ENCODE measurements at places on chromosomes 11 and 22.

GRCh38 chr11:80838153-80838552, 1397.3 kb upstream of the TENM4 start:
- DNase-seq: no peak

- no peak for DNase-seq
Measured at GRCh38 chr11:1947592-1948237, 583 bp downstream of the MRPL23 start.

DNA sequence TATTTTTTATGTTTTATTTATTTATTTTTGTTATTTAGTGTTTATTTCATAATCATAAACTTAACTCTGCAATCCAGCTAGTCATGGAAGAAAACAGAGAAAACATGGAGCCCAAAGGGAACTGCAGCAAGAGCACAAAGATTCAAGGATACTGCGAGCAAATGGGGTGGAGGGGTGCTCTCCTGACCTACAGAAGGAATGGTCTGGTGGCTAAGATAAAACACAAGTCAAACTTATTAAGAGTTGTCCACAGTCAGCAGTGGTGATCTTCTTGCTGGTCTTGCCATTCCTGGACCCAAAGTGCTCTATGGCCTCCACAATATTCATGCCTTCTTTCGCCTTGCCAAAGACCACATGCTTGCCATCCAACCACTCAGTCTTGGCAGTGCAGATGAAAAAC, 36.7 kb downstream of the STIM1 start:
- no peak for DNase-seq

- no peak for DNase-seq
Measured at GRCh38 chr11:57307666-57308270, 17.0 kb downstream of the TNKS1BP1 start.

DNA sequence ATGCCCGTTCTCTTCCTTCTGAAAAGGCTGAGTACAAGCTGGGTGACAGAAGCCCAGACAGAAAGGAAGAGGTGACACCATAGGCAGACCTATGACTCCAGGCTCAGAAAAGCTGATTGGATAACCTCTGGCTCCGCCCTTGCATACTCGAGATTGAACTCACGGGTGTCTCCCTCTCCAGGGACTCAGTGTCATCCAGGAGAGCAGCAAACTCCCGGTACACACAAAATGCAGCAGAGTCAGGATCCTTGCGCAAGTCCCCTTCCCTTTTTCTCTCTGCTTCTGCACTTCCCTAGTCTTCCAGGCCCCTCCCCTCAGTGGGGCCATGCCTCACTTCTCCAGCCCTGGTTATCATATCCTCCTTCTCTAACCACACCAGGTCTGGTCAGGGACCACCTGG, 9.8 kb downstream of the SCN4B start:
- no peak for DNase-seq

DNA sequence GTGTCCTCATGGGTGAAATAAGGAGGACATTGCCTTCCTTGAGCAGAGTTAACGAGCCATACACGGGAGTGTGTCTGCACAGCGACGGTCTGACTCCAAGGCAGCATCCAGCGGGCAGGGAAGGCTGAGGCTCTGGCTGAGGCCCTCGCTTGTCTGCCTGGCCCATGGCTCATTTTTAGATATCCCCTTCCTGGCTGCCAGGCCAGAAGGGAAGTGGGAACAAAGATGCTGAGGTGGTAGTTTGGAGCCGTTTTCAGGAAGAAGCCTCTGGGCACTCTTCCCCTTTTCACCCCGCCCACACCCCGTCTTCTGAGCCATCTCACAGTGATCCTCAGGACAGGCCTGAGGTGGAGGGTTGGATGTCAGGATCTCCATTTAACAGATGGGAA, 3.0 kb upstream of the SLCO2B1 start:
- no peak for DNase-seq

DNA sequence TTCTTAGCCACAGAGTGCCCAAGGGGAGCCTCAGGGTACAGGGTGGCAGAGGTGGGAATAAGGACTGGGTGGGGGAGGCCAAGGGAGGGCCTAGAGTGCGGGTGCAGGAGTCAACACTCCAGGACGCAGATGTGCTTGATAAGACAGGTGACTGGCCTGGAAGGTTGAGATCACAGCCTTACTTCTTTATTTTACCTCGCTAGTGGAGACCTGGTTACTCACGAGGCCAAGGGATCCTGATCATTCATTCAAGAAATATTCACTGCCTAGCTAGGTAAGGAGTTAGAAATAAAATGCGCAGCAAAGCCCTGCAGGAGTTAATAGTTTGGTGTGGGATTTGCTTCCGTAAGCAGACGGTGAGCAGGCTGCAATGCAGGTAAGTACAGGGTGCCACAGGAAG, 13.2 kb upstream of the PEX26 start:
- no peak for DNase-seq

DNA sequence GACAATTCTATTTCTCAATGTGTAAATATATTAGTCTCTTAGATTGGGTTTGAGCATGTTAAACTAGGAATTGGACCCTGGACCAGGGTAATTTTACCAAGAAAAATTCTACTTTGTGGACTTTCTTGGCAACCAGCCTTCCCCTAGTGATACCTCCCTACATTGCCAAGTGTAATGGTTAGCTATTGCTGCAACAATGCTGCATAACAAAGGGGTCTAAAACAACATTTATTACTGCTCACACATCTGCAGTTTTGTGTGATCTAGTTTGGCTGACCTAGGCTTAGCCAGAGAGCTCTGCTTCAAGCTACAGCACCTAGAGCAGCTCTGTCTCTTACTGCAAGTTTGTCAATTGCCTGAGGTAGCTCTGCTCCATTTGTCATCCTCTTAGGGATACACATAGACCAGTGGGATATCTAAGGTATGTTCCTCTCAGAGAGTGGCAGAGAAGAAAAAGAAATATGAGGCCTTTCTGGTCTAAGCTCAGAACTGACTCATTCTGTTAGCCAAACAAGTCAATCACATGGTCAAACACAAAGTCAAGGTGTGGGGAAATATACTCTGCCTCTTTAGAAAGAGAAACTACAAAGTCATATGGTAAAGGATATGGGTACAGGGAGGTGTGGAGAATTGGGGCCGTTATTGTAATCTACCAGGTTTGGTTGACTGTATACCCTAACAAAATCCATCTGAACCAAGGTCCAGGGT, 2.0 kb upstream of the LAYN start:
- DNase-seq: no peak

DNA sequence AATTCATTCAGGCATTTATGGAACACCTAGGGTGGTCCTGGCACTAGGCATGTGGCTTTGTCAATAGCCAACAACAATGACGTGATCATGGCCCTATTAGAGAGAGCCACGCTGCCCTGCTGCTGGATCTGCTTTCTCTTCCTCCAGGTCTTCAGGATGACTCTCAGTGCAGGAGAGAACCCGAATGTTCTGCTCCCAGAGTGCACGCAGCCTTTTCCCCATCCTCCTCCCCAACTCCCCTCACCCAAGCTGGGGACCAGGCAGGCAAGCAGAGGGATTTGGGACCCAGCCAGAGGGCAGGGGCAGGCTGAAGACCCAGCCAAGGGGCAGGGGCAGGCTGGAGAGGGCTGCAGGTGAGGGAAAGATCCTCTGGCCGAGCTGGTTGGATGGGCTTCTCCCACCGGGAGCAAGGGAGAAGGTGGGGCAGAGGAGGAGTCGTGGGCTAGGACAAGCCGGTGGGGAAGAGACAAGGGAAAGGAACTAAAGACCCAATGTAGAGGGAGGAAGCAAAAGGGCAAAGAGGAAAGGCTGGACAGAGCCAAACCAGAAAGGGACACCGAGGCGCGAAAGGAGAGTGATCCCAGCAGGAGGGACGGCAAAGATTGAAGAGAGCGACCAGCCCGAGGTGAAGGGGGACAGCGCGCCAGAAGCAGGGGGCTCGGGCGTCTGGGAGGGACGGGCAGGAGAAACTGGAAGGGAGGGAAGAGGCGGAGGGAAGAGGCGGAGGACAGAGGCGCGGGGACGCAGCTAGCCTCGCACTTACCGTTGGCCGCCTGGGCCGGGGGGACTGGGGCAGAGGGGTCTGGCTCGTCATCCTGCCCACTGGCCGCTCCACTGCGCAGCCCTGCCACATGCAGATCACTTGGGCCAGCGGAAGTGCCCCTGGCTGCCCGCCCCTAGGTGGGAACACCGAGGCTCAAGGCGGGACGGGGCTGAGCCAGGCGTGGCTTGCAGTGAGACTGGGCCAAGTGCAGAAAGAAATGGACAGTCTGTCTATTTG, at the start of gene KCTD14:
Gene KCTD14, minus strand, starts transcription at position 880 of the 1,000 bp plus-strand sequence. Its CDS starts 27 bp downstream, at position 853.
- no peak for DNase-seq

DNA sequence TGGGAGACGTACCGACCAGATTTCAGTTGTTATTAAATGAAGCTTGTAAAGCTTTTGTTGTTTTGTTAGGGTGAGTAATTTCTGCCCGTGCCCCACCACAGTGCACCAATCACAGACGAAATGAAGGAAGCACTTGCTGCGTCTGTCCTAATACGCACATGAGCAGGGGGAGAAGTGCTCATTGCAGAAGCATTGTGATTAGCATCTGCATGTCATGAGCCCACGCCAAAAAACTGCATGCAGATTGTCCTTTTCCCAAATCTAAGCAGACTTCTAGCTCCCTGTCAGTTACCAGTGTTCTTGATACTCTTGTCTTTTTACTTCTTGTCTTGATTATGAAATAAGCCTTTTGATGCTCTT, 15.5 kb downstream of the RBX1 start:
- no peak for DNase-seq

DNA sequence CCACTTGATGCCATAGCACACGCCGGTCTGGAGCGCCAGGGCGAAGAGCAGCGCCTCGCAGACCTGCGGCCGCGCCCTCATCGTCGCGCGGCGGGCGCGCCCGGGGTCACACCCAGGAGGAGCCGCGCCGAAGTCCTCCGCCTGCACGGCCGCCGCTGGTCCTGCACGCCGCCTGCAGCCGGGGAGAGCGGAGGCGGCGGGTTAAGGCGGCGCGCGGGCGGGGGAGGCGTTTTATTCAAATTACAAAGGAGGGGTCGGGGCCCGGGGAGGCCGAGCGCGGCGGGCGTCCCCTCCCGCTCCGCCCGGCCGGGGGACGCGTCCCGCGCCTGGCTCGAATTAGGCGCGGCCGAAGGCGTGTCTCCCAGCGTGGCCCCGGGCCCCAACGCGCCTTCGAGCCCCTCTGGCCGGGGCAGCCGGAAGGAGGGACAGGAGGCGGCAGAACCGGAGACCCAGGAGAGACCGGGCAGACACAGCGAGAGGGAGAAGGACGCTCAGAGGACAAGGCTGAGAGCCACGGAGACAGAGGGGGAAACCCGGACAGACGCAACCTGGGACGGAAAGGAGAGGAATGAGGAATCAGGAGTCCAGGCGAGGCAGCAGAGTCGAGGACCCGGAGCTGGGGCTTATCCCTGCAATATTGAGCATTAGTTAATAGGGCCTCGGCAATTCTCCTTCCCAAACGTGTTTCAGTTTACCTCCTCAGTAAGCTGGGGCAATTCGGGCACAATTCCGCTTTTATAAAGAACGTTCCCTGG, at the start of gene WNT11:
Gene WNT11, minus strand, starts transcription at position 176 of the 755 bp plus-strand sequence. Its CDS starts 95 bp downstream, at position 81.
- DNase-seq: no peak

- DNase-seq: no peak
Measured at GRCh38 chr11:19802773-19803293, 90.2 kb downstream of the NAV2 start.

GRCh38 chr11:73753938-73754337, 6.9 kb downstream of the RAB6A start:
- DNase-seq: no peak

GRCh38 chr11:41056892-41057569, 402.4 kb downstream of the LRRC4C start:
- DNase-seq: no peak

- no peak for DNase-seq
Measured at GRCh38 chr11:113016905-113017304, 55.7 kb downstream of the NCAM1 start.

DNA sequence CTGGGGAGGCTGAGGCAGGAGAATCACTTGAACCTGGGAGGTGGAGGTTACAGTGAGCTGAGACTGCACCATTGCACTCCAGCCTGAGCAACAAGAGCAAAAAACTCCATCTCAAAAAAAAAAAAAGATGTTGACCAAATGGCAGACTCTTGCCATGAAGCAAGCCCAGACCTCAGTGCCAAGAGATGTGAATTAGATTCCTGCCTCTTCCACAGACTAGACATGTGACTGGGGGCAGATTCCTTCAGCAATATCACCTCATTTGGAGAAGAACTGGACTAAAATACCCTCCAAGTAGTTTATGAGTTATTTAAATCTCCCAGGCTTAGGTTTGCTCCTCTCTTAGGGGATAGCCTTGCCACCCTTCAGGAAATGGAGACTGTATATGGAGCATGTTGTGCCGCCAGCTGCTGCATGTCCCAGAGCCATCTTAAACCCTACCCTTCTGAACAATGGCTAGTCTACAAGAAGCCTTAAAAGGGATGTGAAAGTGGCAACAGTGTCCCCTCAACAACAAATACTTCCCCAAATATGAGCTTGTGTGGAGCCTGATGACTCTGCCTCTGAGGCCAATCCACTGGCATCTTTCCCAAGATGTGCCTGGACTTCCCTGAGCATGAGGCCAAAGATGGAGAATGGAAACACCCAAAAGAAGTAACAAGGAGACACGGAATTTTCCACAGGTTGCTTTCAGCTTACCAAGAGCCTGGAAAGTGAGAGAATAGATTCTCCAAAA, 763 bp upstream of the MS4A7 start:
- DNase-seq: no peak

- DNase-seq: no peak
Measured at GRCh38 chr11:75337195-75337654, 14.2 kb downstream of the ARRB1 start.

DNA sequence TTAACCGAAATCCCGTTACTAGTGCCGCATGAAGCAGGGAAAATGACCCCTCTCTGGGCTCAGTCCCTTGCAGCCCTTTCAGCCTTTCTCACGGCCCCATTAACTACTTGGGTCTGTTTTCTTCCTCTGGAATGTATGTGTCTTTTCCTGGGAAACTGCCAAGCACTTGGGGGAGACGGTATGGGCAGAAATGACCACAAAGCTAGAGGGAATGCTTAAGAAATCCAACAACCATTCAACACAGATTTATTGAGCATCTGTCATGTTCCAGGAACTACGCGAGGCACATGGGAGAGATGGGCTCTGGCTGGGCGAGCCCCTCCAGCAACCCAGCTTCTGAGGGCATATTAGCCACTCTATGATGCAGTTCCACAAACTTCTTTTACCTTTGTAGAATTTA, 462.6 kb downstream of the BUD13 start:
- no peak for DNase-seq

GRCh38 chr11:85088286-85088685, 538.9 kb downstream of the DLG2 start:
- no peak for DNase-seq

GRCh38 chr11:4018641-4019040, 76.0 kb upstream of the RRM1 start:
- DNase-seq: no peak

GRCh38 chr11:10952872-10953271, 95.0 kb upstream of the ZBED5 start:
- no peak for DNase-seq

- DNase-seq: no peak
Measured at GRCh38 chr22:43542681-43543521, 131.1 kb downstream of the MPPED1 start.

- DNase-seq: no peak
Measured at GRCh38 chr11:20056950-20057943, 103.0 kb downstream of the DBX1 start.
